Ammon's horn (tissue), 1 donor: ENCODE measurements at places on chromosomes 2 and 18.

DNA sequence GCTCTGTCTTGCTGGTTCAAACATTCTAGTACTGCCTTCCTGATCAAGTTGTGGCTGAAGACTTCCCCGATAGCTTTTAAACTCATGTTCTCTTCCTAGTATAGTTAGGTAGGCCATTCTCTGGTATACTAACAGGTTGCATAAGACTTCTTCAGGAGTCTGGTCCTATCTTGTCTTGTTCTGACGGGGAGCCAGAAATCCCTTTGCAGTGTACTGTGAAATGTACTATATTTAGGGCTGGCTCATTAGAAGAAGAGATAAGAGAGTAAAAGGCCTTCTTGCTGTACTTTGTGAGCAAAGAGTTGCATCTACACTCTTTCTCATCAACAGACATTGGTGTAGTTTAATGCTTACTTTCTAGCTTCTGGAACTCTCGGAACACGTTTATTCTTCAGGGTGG is 331.9 kb downstream of the NUP35 start:
- no peak for DNase-seq

DNA sequence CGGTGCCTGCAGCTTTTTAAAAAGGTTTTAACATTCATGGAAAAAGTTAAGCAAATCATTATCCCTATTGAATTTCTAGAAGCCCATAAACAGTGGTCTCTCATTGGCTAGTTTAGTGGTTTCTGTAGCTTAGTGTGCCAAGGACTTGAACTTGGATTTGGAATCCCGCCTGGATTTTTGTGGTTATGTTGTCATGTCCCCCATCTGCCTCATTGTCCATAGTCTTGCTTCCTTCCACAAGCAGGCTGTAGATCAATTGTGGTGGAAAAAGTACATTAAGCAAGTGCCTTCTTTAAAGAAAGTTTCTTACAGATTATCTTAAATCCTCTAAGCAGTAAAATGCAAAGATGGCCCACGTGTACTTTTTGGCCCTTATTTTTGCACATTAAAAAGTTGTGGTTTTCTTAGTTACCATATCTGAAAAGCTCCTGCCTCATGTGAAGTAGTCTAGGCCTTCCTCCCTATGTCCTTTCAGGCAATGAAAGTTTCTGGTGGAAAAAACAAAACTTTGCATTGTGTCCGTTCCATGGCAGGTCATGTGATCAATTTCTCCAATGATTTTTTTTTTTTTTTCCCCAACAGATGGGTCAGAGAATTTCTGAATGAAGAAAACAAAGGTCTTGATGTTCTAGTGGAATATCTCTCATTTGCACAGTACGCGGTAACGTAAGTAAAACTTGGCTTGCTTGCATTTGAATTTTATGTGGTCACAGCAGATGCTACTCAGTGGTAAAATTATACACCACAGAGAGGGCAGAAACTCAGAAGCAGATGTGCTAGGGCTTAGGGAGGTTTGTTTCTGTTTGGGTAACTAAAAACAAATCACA is 158.9 kb downstream of the PRPF40A start:
- peak; percentile 54 for DNase-seq

DNA sequence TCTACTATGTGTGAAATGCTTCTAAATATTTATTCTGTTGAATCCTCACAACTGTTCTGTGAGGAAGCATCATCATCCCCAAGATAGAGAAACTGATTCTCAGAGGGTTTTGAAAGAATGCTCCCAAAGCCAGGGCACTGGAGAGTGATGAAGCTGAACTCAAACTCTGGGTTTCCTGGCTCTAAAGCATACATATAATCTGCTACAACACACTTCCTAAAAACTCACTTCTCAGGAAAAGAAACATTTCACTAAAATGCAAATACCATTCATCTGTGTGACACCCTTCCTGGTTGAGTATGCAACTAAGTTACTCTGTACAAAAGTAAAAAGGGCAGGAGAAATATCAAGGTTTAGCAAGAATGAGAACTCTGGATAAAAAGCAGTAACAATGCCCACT is 58.6 kb downstream of the GRB14 start:
- DNase-seq = no peak

DNA sequence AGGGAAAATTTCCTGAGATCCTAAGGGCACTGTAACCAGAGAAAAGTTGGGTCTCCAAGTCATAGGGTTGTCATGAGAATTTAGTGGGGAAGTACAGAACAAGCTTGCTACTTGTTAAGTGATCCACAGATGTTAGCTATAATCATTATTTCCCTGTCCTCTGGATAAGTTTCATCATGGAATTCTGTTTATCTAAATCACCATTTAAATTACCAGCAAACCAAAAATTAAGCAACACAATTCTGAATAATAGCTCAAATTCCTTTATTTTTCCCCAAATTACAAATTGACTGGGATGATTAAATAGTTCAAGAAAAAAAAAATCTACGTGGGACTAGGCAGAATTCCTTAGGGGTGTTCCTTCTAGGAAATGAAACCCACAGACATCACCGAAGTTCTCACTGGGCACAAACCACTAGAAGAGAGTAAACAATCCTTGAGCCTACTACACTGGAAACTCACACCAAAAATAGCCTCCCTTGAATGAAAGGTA is 159.5 kb downstream of the COL6A3 start:
- DNase-seq = no peak

DNA sequence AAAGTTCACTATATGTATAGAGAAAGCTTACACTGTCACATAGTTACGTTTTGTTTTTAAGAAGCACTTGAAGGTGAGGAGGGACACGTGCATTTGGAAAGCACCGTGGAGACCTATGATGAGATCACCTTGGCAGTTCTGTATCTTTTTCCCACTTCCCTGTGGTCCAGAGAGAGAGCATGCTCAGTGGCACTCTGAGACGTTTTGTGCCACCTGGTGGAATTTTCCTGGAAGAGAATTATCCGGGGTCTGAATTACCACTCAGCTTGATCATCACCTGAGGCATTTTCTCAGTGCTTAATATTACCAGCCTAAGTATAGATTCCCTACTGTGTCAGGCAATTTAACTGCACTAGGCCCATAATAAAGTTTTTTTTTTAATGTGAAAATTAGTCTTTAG is 469.4 kb upstream of the SMIM21 start:
- DNase-seq = no peak

GRCh38 chr18:2983296-2983695 is 29.6 kb downstream of the LPIN2 start:
- no peak for DNase-seq

GRCh38 chr2:217958206-217958883 is 44.5 kb downstream of the TNS1 start:
- no peak for DNase-seq

DNA sequence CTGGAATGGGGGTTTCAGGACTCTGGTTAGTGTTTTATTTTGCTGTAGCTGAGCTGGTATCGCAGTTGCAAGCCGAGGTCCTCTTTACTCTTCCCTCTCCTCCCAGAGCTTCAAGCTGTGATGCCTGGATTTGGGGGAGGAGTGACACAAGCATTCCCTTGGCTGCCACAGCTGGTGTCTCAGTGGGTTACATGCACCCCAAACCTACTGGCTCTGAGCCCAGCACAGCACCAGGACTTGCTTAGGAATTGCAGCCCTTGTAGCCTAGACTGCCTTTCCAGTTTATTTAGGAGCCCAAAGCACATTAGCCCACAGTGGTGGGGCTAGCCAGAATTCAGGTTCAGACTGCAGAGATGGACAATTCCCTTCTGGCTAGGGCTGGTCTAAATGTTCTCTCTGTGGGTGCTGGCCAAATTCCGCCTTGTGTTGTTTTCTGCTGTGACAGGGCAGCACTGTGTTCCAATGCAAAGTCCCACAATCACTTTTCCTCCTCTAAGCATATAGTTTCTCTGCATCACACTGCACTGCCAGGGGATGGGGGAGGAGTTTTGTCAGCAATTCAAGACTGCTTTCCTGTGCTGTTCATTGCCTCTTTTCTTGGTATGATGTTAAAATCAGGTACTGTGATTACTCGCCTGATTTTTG is 122.8 kb downstream of the SLC4A10 start:
- DNase-seq = peak; percentile 52

- no peak for DNase-seq
Measured at GRCh38 chr2:225002656-225003045, 39.6 kb downstream of the DOCK10 start.

DNA sequence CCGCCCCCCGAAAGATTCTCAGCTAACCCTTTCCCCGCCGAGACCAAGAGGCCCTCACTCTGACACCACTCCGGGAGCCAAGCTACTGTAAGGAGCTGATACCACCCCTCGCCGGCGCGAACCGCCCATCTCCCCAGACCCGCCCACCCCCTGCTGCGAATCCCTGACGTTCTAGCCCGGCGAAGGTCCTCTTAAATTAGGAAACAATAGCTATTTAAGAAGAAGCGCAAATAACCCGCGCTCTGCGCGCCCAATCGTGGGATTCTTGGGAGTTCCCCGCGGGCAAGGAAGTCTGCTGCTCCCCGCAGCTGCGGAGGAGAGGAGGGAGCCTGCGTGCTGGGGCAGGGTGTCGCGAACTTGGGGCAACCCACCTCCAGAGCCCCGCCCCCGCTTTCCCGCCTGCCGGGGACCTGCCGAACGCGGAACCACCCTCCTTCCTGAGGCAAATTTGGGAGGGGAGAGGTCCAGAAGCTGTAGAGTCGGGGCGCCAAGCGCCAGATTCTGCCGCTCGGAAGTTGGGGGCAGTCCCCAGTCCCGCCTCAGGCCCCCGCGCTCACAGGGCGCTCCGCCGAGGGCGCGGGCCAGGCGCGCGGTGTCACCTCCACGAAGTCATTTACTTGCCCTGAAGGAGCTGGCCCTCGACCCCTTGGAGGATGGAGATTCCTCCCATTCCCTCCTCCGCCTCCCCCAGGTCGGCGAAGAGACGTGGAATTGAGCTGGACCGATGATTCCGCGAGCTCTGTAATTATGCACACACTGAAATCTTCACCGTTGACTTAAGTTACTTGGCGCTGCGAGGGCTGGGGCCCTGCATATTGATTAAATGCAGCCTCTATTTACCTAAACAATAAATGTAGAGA is 8.4 kb upstream of the SP9 start:
- no peak for DNase-seq

- DNase-seq = no peak
Measured at GRCh38 chr2:196441527-196441926, 198.0 kb upstream of the CCDC150 start.

- peak; percentile 49 for DNase-seq
Measured at GRCh38 chr2:214482728-214483127, 71.9 kb downstream of the VWC2L start.

- no peak for DNase-seq
Measured at GRCh38 chr18:47788621-47789020, 141.8 kb downstream of the SMAD2 start.

DNA sequence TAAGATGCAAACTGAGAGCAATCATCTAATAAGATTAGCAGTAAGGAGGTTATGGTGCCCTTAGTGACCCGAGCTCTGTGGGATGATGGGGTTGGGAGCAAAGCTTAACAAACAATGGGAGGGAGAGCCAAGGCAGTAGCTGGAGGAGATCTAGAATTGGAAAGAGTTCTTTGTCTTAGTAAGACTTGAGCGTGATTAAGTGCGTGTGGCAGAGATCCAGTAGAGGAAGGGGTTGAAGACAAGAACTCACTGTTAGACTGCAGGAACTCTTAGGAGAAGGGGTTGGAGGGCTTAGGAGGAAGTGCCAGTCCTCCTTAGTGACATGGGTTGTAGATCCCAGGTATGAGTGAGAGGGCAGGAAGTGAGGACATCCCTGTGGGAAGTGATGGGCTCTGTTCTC is 184.7 kb downstream of the GFPT1 start:
- DNase-seq = no peak

GRCh38 chr2:237896507-237896892 is 37.1 kb downstream of the RAMP1 start:
- no peak for DNase-seq

DNA sequence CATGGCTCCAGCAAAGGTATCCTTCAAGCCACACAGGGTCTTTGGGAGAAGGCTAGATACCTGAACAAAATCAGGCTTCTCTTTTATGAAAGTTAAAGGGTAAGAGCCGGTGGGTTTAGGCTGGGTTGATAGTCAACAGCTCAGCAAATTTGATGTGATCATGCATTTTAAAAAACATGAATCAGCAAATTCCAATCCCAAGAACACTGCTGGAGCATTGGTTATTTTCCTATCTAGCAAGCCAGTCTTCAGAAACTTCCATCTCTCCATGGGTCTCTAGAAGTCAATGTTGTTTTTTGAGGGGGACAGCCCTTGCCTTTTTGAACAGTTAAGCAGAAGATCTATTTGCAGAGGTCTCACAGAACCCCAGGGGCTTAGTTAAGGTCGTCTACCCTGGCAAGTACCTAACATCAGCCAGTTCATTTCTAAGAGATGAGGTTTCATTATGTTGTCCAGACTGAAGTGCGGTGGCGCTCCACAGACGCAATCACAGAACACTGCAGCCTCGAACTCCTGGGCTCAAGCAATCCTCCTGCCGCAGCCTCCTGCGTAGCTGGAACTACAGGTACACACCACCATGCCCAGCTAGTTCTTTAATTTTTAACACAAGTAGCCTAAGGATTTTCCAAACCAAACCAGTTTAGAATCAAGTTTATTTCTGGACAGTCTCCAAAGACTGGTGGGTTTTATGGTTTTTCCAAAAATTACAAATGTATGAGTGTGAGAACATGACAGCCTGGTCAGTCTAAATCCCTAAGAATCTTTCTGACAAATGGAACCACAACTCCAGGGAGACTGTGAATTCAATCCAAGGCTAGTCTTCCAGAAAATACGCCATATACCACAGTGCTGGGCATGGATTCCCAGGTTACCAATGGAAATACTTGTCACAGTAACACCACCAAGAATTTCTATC is 4.1 kb upstream of the ZCCHC2 start:
- no peak for DNase-seq

GRCh38 chr2:209734805-209735204 is 36.8 kb upstream of the UNC80 start:
- no peak for DNase-seq

DNA sequence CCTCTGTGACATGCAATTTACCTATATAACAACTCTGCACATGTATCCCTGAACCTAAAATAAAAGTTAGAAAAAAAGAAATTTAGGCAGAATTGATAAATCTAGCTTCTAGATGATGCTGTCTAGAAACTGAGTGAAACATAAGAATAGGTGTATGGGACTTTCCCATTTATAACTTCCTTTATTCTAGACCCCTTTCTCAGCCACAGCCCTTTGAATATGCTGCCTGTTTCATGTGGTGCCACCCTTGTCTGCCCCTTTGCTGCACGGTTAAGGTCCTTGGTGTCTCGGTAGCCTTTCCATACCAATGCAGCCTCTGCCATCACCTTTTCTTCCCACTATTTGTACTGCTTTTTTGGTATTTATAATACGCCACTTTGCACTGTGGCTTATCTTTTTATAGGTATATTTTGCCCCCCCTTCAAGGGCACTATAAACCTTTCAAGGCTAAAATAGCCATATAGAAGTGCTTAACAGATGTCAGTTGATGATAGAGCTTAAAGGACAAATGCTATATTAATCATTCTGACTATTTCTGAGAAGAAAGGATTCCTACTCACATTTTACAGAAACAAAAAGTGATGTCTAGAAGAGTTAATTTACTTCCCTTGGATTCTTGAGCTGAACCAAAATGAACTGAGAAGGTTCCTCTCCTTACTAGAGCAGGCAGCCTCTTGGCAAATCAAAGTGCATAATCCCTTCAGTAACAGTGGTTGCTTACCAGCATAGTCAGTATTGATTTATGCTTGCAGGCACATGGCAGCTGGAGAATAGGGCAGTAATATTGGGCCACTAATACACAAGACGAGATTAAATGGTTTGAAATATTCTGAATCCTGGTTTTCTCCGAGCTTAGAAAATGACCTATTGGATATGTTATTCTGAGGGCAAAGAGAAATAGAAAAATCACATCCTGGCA is 88.1 kb upstream of the CYP26B1 start:
- no peak for DNase-seq

- no peak for DNase-seq
Measured at GRCh38 chr2:216436383-216436782, 24.1 kb downstream of the SMARCAL1 start.
